ENCODE measurements at places on chromosomes 6 and 20. TPM values are rescaled to one million over a fixed set of nuclear protein-coding genes. Genes with fewer than 3 reads are reported as not detected.

The SYNJ2 gene
- 14.6 TPM for polyA plus RNA-seq

DNA sequence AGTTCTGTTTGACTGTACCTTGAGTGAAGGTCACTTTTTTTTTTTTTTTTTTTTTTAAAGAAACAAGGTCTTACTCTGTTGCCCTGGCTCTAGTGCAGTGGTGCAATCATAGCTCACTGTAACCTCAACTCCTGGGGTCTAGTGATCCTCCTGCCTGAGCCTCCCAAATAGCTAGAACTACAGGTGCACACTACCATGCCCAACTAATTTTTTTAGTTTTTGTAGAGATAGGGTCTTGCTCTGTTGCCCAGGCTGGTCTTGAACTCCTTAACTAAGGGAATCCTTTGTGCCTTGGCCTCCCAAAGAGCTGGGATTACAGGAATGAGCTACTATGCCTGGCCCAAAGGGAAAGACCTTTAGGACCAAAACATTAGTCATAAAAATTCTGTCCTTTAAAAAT lies 413.7 kb downstream of the CDKAL1 start:
- DNase-seq, result no peak

The SLC22A2 gene
- not detected for polyA plus RNA-seq

- no peak for DNase-seq
These were observed 262.4 kb downstream of the SOX4 start for GRCh38 chr6:21855811-21856455.

DNA sequence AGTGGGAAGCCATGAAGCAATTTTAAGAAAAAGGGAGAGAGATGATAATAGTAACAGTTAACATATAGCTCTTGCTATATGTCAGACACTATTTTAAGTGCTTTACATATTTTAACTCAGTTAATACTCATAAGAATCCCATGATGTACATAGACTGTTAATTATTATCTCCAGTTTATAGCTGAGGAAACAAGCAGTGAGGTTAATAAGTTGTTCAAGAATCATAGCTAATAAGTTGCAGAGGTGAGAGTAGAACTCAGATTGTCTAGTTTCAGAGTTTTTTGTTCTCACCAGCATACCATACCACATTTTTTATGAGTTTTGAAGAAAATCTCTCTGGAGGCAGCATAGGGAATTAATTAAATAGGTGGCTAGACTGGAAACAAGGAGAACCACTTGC lies 144.6 kb upstream of the MMS22L start:
- no peak for DNase-seq

The GRM4 gene
- not detected for polyA plus RNA-seq

DNA sequence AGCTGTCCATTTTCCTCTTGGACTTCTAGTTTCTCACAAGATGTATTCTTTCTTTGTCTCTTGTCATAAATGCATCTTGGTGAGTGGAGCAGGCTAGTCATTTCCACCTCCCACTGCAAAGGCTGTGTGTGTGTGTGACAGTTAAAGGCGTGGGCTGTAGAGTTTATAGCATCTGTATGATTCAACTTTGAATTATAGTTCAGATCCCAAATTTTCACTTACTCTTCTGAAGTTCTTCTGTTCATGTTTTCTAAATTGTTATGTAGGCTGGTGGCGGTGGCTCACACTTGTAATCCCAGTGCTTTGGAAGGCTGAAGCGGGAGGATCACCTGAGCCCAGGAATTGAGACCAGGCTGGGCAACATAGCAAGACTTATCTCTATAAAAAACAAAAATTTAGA lies 44.7 kb upstream of the GRIK2 start:
- no peak for DNase-seq

- DNase-seq, result no peak
These were observed 23.3 kb downstream of the KCNK15 start for GRCh38 chr20:44768854-44769480.

The ABRACL gene
- polyA plus RNA-seq, result 249 TPM

The SALL4 gene
- polyA plus RNA-seq, result not detected

DNA sequence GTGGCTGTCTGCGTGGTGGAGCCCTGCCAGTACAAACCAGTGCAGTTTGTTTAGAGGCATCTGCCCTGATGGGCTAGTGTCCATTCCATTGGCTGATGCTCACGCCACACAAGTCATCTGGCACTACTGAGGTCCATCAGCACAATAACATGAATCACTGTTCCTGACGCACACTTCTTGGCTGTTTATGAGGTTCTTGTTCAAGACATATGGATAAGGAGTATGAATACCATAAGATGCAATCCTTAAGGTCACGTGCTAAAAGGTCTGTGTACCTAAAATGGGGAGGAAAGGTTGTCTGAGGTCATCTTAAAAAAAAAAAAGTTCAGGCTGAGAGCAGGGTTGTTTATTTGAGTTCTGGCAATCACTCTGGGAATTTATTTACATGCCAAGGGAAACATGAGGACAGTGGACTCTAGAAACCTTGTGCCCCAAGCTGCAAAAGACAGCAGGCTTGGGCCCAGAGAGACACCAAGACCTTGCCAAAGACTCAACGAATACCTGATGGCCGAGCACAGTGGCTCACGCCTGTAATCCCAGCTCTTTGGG lies 54.1 kb upstream of the SHLD1 start:
- no peak for DNase-seq

GRCh38 chr20:4484379-4484997 lies 237.2 kb upstream of the PRND start:
- no peak for DNase-seq

- no peak for DNase-seq
These were observed 302.3 kb upstream of the CITED2 start for GRCh38 chr6:139676718-139677117.

The CD83 gene
- 4.8 TPM for polyA plus RNA-seq

The TFAP2A gene
- polyA plus RNA-seq, result not detected

DNA sequence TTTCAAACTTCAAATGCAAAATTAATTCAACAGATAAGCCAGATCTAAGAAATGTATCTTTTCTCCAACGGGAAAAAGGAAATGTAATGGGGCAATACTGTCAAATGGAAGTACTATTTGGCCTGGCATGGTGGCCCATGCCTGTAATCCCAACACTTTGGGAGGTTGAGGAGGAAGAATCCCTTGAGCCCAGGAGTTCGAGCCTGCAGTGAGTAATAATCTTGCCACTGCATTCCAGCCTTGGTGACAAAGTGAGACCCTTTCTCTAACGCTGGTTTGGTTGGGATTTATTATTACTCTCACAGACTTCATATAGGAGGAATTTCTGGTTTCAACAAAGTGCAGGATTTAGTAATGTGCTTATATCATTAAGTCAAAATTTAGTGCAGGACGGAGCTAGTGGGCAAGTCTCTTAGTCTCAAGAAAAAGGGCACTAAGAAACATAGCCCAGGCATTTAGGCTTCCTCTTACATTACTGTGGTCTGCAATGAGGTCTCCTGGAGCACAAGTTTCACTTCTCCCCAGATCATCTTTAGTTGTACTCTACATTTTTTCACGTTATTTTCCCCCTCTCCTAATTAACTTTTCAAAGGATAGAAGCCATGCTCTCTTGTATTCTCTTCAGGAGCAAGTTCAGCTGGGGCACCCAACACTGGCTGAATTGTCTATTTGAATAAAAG lies 23.1 kb downstream of the TRIM27 start:
- no peak for DNase-seq

The FAM162B gene
- not detected for polyA plus RNA-seq

GRCh38 chr6:148837941-148838340 lies 91.1 kb downstream of the UST start:
- no peak for DNase-seq

GRCh38 chr20:23641936-23642751 lies 4.4 kb upstream of the CST3 start:
- DNase-seq, result no peak

DNA sequence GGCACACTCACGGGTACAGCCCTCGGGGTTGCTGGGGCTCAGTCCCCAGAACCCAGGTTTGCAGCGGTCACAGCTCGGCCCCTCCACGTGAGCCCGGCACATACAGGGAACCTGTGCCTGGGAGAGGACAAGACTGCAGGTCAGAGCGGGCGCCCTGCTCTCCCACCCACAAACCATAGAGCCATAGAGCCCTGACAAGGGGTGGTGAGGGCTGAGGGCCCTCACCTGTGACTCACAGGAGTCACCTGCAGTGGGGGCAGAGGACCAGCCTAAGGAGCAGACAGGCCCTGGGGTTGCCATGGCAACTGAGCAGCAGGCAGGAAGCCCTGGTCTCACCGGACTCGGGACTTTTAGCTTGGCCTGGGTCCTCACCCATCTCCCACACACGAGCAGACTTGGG lies 30.8 kb downstream of the LAMA5 start:
- DNase-seq, result no peak

GRCh38 chr6:143515061-143515760 lies 3.7 kb upstream of the FUCA2 start:
- DNase-seq, result no peak

DNA sequence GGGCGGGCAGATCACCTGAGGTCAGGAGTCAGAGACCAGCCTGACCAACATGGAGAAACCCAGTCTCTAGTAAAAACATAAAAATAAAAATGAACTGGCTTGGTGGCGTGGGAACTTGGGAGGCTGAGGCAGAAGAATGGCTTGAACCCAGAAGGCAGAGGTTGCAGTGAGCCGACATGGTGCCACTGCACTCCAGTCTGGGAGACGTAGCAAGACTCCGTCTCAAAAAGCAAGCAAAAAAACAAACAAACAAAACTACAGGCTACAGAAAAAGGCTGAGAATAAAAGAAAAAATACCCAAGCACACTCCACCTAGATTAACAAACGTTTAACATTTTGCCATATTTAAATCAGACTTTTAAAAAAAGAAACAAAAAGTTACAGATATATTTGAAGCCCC lies 5.9 kb downstream of the PTCRA start:
- DNase-seq, result no peak

The VWA7 gene
- polyA plus RNA-seq, result 2.5 TPM

DNA sequence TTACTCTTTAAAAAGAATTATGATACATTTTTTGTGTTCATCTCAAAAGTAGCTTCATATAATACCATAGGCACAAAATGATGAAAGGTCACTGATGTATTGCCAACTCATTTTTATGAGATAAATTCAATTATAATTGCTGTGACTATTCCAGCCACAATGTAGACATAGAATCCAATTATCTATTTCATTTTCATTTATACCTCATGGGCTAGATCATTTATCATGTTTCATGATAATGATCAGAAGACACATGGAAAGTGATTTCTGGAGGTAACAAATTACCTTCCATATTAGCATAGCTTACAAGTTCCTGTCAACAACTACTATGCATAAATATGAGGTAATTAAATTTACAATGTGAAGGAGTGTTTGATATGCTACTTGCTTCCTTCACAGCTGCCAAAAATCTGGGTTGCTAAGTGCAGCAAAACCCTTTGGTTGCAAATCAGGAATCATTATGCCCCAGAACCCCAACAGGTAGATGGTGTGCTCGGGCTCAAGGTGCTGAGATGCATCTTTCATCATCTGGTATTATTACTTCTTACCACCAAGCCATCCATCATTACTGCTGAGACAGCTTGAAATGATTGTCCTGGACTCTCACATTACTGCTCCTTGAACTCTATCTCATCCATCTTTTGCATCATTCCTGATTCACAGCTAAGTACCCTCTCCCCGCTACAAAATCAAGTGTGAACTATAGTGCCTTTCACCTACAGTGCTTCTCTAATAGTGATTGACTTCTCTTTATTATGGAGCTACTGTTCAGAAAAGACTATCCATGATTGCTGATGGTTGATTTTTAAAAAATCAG lies 306.0 kb upstream of the THEMIS start:
- DNase-seq, result no peak

The RAMACL gene
- 0.41 TPM for polyA plus RNA-seq

- DNase-seq, result no peak
These were observed 42.0 kb downstream of the VTA1 start for GRCh38 chr6:142189057-142189456.

The GSTA3 gene
- polyA plus RNA-seq, result not detected

GRCh38 chr6:53250176-53251032 lies 98.3 kb downstream of the ELOVL5 start:
- DNase-seq, result no peak

GRCh38 chr6:143823548-143823947 lies 19.6 kb upstream of the LTV1 start:
- no peak for DNase-seq

The ADGB gene
- polyA plus RNA-seq, result not detected

The TRIM40 gene
- polyA plus RNA-seq, result not detected

DNA sequence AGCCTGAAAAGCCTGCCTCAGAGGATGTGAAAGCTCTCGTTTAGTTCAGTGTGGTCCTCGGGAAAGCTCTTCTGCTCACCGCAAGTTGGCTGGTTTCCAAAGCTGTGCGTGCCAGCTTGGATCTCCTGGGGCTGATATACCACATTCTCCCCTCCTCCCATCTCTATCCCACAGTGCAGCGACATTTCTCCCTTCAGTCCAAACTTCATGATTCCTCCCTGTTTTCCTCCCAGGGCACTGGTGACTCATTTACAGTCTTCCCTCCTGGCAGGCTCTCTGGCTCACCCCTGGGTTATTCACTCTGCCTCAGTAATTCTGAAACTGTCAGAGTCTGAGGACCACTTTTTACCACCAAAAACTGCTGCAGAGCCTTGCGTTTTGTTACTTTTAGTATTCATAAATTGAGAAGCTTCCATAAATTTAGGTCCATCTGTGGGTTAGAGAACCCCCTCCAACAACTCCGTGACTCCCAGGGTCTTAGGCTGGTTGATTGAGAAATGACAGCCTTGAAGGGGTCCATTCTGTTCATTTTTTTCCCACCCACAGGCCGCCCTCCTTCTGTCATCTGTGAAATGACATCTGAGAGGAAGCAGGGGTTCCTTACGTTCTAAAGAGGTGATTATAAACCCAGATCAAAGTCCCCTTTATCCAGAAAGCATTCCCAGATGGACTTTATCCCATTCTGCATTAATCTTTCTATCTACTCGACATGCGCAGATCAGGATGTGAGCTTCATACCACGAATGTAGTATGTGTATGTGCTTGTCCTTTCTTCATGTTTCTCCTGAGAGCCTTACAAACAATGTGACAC lies 6.1 kb downstream of the TRIM10 start:
- no peak for DNase-seq

- DNase-seq, result no peak
These were observed at the start of gene CCHCR1 for GRCh38 chr6:31157513-31158139. Gene CCHCR1, minus strand, starts transcription at chr6:31157802. Its CDS starts 202 bp downstream, at chr6:31157600.

- DNase-seq, result no peak
These were observed 17.5 kb downstream of the ELMO2 start for GRCh38 chr20:46388937-46389336.

- DNase-seq, result peak; percentile 50
These were observed 45.2 kb downstream of the THEMIS start for GRCh38 chr6:127855542-127856159.

The C20orf202 gene
- polyA plus RNA-seq, result not detected

The TOP1 gene
- 15.5 TPM for polyA plus RNA-seq

DNA sequence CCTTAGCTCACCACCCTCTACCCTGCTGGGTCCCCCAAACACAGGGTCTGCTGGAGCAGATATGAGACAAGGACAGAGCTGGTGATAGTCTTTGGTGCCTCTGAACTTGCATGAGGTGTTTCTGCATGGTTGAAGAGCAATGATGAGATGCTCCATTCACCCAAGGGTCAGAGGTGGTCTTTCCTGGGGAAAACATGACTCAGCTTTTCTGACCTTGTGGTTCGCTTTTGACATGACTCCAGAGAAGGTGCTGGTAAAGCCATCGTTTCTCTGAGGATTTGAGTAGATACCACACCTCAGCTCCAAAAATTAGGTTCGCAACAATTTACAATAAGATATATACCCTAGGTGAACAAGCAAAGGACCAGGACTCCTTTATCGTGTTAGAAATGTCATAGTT lies 304.8 kb downstream of the DHX35 start:
- DNase-seq, result no peak
